Stimulated activated CD4-positive, alpha-beta T cell treated with anti-CD3 and anti-CD28 coated beads, Interleukin-2, amount 100 ng/mL, for 4 hours (primary cell): ENCODE measurements at places on chromosomes 3 and 15.

DNA sequence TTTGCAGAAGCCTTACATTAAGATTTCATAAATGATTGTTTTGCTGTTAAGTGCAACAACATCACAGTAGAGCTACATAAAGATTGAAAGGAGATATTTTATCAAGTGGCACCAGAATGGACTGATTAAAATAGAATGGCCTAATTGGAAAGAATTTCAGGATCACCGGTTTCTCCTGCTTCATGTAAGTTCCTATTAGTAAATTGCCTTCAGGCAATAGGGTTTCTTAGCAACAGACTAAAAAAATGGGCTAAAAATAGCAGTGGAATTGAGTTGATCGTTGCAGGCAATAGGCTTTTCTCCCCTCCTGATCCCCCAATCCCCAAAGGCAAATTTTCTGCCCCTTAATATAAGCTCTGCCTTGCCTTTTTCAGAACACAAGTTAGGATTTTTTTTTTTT lies 917 bp downstream of the LNP1 start:
- DNase-seq = no peak

DNA sequence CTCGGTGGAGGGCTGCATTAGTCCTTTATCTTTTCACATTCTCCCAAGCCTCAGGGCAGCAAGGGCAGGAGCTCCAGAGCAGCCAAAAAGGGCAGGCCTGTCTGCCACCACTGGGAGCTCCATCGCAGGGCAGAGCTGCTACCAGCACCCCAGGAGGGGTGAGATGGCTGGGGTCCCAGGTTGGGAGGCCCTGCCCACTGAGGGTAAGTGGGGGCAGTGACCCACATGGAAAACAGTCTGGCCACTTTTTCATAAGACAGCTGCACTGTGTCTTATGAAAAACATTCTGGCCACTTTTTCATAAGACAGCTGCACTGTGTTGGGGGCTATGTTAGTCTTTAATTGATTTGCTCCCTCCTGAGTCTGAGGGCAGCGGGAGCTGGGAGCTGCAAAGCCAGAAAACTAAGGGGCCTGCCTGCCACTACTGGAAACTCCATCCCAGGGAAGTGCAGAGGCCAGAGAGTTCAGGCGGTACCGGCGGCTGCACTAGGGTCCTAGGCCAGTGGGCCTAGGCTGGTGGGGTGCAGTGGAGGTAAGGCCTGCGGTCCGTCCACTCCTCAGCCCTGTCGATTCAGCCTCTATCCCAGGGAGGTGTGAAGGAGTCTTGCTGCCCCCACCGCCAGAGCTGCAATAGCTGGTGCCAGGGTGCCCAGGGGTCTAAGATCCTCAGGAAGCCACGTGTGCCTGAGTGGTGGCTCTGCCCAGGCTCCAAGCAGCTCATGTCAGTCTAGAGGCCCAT lies 45.4 kb downstream of the TMCO5A start:
- DNase-seq = no peak

DNA sequence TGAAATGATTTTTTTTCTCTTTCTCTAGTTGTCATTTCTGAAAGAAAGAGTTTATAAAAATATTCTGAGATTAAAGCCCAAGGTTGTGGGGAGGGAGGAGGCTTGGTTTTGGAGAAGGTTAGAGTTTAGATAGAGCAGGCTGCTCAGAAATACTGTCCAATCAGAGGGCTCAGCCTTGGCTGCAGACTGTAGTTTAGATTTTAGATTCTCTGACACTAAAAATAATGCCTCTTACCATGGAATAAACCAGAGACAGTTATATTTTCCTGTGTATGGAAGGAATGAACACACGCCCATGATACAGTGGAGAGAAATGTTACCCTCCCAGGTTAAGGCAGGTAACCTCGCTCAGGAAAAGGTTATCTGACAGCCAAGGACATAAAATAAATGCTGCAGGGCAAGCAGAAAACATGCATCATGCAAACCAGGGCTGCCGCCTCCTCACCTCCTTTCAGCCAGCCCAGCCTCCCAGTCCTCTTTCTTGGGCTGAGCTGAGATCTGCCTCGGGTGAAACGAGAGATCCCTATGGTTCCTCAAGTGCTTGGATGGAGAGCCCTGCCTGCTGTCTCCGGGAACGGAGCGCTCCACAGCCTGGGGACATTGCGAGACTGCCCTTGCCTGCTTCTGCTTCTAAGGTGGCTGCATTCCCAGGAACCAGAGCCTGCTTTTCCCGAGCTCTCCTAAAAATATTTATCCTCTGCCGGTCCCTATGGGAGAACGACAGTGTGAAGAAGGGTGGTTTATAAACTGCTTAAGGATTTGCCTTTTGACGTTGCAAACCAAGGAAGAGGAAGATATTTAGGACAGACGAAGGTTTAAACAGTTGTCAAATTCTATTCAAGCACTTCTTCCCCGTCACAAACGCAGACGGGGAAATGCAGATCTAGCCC lies 848 bp downstream of the NCEH1 start:
- no peak for DNase-seq

GRCh38 chr3:23592961-23593931 lies 212.5 kb upstream of the UBE2E1 start:
- DNase-seq = no peak

DNA sequence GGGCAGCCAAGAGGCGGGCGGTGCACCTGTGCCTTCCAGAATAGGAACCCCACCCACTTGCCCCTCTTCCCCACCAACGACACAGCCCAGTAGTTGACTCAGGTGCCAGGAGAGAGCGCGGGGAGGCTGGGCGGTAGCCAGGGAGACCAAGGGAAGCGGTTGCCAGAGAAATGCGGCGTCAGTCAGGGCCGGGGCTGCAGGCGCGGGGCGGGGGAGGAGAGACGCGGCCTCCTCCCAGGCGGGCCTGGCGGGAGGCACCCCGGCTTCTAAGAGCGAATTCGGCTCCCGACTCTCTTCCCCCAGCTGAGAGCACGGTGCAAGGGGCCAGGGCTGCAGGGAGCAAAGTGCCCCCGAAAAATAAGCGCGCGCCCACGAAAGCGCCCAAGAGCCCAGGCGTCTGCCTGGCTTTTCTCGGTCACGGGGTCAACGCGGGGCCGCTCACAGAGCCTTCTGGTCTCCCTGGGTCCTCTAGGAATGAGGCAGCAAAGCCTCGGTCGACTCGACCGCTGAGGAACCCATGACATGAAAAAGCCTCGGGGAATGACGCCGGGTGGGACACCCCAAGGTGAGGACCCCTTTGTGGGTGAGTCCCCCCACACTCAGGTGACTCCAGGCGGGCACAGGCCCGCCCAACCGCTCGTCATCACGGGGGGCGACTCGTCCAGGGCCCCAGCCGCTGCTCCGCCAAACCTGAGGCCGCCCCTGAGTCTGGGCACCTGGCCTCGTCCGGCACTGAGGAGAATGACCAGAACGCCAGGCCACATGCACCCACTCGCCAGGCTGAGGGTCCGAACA lies 716 bp downstream of the CPEB1 start:
- no peak for DNase-seq

DNA sequence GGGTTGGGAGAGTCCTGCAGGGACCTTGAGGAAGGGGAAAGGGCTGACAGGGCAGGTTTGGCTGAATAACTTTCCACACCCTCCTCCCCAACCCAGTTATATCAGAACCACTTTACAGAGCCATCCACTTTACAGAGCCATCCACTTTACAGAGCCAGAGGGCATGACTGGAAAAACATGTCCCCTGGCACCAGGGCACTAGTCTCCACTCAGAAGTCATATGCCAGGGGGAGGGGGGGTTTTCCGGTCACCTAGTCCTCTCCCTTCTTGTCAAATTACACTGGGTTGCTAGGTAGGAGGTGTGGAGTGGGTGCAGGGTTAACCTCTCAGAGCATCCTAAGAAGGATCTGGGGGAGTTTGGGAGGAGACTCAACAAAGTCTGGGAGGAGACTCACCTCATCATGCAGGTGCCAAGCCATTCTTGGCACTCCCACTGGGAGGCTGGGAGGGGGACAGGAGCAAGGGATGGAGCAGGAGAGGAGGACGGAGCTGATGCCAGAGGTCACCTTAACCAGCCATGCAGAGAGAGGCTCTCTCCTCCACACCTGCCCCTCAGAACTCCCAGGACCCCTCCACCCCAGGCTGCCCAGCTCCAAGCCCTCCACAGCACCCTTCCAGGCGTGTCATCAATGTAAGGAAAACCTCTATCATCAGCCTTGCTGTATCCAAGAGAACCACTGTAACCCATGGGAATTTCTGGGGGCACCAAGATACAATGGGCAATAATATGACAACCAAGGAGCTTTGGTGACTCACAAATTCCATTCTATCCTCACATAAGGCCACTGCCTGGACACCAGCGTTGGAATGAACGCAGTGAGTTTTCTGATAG lies 1.7 kb downstream of the LRRC2 start:
- no peak for DNase-seq

DNA sequence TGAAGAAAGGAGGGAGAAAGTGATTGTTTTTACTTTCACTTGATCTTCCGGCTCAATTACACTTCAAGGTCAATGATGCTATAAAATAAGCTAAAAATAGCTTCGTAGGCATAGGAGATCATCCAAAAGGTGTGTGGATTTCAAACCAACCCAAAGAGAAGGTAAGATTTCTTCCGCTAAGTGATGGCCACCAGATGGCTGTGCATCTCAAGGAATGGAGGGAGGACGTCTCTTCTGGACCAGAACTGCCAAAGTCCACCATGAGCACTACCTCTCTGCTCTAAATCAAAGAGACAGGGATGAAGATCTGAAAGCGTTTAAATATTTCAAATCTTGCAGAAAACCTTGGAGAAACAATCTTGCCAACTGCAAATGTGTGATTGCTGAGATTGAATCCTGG lies 199.1 kb upstream of the ZPLD1 start:
- no peak for DNase-seq

- DNase-seq = no peak
Measured at GRCh38 chr3:26418553-26418952, 204.0 kb upstream of the LRRC3B start.

DNA sequence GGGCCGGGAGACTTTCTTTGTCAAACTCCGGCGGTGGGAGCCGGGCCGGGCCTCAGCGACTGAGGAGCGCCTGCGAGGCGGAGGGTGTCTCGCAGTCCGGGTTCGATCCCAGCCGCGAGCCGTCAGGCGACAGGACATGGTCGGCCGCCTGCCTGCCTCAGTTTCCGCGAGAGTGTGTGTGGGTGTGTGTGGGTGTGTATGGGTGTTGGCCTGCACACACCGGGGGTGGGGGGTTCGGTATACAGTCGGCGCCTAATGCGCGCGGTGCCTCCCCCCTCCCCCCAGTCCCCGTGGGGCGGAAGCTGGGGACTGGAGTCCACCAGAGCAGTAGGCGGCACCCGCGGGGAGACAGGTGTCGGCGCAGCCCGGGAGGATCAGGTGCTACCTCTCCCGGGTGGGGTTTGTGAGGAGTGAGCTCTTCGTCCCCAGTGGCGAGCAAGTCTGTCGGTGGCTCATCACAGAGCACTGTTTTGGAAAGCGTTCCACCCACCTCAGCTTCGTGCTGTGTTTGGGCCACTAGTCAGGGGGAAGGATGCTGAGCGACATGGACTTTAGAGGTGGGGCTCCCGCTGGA lies 246.3 kb downstream of the GOLGA6L6 start:
- DNase-seq = no peak
